ENCODE measurements at places on chromosomes 1 and 21.

GRCh38 chr21:16597753-16598152 is 868.0 kb downstream of the USP25 start:
- DNase-seq: no peak

DNA sequence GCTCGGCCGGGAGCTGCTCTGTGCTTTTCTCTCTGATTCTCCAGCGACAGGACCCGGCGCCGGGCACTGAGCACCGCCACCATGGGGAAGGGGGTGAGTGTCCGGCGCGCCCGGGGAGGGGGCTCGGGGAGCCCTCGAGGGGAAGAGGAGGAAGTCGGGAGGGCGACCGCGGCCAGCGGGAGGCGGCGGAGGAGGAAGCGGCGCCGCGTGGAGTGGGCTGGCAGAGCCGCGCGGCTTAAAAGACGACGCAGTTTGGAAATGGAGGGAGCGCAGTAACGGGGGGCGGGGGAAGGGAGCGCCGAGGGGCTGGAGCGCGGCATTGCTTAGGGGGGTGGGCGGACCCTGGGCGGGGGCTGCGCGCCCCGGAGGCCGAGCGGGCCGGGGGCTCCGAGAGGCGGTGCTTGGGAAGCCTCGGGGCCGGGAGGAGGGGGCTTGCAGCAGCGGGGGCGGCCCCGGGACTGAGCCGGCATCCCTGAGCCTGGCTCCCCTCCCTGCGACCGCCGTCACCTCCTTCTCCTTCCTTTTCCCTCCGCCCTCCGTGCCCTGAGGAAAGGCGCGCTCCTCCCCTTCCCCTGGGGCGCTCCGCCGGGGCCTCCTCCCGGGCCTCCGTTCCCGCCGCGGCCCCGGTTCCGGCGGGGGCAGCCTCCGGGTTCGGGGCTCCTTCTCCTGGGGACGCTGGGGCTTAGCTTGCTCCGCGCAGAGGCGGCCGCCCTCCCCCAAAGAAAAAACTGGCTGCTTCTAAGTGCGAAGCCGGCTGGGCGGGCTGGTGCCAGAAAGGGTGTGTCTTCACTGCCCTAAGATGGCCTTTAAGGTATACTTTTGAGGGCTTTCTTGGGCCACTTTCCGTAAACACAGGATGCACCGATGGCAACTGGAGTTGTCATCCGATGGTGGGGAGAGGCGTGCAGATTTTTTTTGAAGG is 648 bp downstream of the ATP1A1 start:
- no peak for DNase-seq

GRCh38 chr1:221228594-221228993 is 349.4 kb downstream of the HLX start:
- DNase-seq: no peak

GRCh38 chr1:236425031-236425663 is 31.1 kb downstream of the EDARADD start:
- DNase-seq: peak; percentile 35

GRCh38 chr1:15053153-15053552 is 100.4 kb upstream of the TMEM51 start:
- no peak for DNase-seq

GRCh38 chr1:169797281-169797680 is 2.6 kb upstream of the METTL18 start:
- no peak for DNase-seq

DNA sequence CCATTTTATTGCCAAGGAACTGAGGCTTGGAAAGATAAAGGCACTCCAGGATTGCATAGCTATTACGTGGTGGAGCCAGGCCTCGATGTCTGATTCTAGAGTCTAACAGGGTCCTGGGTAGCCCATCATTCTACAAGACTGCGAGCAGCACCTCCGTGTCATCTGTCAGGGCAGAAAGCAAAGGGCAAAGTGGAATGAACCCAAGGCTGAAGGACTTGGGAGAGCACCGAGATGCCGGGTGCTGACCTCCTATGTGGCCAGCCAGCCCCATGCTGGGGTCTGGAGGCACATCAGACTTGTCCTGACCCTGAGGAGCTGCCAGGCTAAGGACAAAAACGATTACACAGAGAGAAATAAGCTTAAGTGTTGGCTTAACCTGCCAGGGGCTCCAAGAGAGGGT is 62.3 kb downstream of the MRPL37 start:
- DNase-seq: no peak

DNA sequence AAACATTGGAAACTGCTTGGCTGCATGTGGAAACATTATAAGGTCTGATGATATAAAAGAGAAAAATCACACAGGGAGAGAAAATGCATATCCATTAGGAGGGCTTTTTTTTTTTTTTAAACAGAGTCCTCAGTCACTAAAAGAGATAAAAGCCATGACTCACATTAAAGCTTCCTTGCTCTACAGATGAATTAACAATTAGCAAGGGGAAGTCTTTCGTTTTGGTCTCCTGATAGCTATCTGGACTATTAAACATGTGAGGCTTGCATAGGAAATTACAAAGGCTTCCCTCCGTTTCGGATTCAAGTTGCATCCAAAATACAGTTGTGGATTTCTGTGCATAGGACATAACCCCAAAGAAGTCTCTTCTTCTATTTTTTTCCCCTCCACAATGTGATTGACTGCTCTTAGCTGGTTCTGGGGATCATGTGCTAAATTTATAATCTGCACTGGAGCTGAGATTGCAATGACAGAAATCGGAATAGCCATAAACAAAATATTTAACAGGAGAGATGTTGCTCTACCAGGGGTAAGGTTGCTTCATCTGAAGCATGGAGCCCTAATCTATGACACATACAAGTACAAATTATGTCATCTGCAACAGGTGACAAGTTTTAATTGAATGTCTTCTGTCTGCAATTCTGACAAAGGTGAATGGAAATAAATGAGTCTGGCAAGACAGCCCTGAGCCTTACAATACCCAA is 146.8 kb downstream of the ESRRG start:
- DNase-seq: no peak

DNA sequence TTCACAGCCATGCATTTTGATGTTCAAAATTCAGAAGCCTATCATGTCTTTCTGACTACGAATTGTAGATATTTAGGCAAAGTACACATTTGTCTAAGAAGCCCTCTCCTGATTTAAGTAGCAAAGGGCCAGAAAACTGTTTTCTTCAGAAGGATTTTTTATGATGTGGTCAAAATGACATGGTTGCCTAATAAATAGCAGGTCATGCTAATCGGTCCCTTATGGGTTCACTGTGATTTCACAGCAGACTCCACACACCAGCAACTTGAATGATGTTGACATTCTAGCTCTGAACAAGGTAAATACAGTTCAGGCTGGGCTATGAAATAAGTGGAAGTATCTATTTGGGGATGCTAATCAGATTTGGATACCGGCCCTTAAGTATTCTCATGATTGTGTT is 178.7 kb upstream of the DPYD start:
- DNase-seq: no peak

DNA sequence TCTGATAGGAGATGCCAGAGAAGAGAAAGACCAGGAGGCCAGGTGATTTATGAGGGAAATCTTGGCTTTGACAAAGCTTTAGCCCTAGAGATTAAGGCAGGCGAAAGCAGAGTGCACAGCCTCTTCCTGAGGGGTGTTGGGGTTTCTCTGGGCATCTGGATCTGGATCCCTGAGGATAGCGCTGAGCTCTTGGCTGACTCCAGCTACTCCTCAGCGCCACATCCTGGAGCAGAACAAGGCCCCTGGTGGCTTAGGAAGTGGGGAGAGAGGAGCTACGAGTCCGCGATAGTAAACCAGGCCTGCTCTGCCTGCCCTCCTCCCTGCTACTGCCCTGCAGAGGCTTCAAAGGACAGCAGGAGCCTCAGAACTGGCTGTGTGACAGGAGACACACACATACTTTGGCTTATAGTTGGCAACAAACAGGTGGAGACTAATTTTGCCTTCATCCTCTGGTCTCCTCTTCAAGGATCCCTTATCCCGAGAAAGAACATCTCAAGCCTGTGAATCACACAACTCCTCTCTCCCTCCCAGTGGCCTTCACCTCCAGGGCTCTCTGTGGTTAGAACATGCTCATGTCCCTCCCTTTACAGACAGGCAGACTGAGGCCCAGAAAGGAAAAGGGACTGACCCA is 66.9 kb downstream of the TRABD2B start:
- no peak for DNase-seq

- DNase-seq: no peak
Measured at GRCh38 chr1:24349891-24350290, 30.7 kb downstream of the GRHL3 start.

DNA sequence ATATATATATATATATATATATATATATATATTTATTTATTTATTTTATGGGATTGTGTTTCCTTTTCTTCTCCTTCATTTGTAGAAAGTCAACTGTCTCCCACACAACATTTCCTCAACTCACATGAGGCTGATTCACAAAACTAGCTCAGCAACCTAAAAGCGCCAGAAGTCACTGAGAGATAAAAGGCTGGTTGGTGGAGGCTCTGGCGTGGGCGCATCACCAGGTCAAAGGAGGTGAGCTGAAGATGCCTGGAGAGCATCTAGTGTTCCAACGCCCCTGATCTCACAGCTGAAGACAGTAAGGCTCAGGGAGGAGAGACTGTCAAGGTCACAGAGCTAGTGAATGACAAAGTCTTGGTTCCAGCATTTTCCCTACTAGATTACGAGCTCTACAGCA is 78.0 kb downstream of the HLCS start:
- DNase-seq: no peak

GRCh38 chr1:230646710-230647302 is 4.5 kb downstream of the COG2 start:
- no peak for DNase-seq

GRCh38 chr21:27564684-27565301 is 597.9 kb upstream of the ADAMTS5 start:
- no peak for DNase-seq

GRCh38 chr1:26373281-26373680 is 731 bp upstream of the ZNF683 start:
- DNase-seq: no peak

- DNase-seq: no peak
Measured at GRCh38 chr21:29343519-29343918, 44.8 kb downstream of the BACH1 start.

- no peak for DNase-seq
Measured at GRCh38 chr21:21159253-21159899, 161.2 kb downstream of the NCAM2 start.

DNA sequence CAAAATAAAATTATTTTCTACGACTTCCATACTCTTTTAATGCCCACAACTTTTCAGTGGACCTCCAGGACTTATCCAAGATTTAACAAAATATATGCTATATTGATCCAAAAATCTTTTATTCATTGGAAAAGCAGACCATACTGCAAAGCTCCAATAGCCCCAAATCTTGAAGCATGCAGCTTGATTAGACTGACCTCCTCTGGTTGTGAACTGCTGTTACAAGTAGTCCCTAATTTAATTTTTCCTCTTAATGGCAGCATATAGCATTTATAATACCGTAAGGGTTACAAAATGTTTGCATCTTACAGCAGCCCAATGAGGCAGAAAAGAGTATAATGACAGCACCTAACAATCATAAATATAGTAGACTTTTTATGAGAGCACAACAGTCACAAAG is 49.8 kb downstream of the TPR start:
- DNase-seq: no peak

DNA sequence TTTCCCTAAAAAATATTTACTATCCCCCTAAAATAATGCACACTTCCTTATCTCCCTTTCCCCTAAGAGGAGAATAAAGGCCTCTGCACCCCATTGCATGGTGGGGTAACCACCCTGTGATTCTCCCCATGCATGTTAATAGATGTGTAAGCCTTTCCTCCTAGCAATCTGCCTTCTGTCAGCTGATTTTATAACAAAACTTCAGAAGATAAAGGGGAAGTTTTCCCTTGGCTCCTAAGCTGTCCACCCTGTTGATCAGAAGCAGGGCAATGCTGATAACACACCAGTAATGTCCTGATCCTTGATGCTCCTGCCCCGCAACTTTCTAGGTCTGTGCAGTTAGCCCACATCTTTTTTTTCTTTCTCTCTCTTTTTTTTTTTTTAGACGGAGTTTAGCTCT is 11.4 kb upstream of the RNF187 start:
- DNase-seq: no peak

- DNase-seq: no peak
Measured at GRCh38 chr1:178005450-178005849, 35.6 kb upstream of the SEC16B start.

- no peak for DNase-seq
Measured at GRCh38 chr1:184199036-184199435, 147.5 kb downstream of the TSEN15 start.

DNA sequence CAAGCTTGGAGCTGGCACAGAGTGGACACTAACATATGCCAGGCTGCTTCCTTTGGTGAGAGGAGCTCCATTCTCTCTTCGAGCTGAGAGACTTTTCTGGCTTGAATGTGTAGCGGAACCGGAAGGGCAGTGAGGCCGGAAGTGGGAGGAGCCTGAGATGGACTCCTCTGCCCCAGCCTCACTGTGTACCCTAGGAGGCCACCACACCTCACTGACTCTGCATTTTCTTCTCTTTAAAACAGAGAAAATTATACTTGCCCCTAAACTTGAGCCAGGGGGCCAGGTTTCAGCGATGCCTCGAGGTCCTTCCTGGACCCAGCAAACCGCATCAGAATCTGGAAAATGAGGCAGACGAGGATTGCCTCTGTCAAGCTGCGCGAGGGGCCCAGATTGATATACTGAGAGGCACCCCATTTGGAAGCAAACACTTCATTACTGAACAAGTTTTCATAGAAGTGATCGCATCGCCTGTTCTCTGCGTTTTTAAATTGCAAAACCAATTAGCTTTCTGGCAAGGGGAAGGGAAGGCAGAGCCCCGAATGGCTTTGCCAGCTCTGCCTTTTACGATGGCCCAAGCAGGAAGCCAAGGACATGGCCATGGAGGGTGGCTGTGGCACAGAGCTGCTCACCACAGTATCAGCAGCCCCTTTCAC is 708.1 kb downstream of the PTPRU start:
- no peak for DNase-seq

DNA sequence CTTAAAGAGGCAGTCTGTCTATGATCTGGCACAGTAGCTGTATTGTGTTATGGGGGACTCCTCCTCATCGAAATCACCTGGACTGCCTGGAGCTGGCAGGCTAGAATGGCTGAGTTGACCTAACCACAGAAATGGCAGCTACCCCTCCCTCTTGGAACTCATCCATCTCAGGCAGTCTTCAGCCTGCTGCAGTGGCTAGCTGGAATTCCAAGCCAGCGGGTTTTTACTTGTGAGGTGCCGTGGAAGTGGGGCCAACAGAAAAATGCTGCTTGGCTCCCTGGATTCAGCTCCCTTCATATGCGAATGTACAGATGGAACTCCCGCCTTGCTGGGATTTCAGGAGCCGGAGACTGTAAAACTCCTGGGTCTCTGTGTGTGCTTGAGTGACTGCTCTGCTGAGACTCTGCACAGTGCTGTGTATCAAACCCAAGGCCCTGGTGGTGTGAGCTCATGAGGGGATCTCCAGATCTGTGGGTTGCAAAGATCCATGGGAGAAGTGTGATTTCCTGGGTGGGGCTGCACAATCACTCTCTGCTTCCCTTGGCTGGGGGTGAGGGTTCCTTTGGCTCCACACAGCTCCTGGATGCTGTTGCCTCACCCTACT is 316.9 kb downstream of the CTH start:
- no peak for DNase-seq

GRCh38 chr21:38914528-38915293 is 109.0 kb downstream of the ETS2 start:
- DNase-seq: no peak
